Activated T-cell treated with anti-CD3 and anti-CD28 coated beads for 4 hours (primary cell): ENCODE measurements at places on chromosomes 11 and 22.

- DNase-seq = no peak
These were observed 10.6 kb downstream of the ACAT1 start for GRCh38 chr11:108131993-108132392.

DNA sequence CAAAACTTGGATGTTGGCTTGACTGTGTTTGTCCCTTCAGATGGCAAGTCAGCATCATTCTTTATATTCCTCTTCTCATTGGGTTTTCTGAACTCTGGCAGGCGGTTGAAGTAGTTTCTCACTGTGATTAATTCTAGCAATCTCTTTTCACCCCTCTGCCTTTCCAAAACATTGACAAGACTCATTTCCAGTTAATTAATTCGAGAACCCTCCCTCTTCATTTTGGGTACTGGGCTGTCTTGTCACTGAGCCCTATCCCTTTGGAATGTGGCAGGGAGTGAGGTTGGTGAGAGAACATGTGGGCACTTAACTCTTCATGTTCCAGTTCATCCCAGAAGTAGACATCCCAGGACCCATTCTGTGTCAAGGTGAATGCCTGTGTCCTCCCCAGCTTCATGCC lies 133.0 kb downstream of the WNT7B start:
- DNase-seq = no peak

- peak; percentile 31 for DNase-seq
These were observed 28.1 kb downstream of the IGSF9B start for GRCh38 chr11:133928628-133929059.

DNA sequence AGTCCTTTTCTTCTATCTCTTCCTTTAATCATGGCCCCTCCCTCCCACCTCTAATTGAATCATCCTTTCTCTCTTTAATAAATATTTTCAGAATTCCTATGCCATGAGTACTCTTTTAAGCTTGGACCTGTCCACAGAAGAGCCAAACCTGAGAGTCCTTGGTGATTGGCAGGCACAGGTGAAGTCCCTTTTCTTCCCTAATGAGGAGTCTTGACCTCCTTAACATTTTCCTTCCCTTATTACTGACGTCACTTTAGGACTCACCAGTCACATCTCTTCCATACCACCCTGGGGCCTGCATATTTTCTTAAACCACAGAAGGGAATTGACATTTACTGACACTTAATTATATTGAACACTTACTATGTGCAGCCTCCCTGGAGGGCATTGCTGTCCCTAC lies 41.0 kb upstream of the RASSF10 start:
- DNase-seq = no peak

DNA sequence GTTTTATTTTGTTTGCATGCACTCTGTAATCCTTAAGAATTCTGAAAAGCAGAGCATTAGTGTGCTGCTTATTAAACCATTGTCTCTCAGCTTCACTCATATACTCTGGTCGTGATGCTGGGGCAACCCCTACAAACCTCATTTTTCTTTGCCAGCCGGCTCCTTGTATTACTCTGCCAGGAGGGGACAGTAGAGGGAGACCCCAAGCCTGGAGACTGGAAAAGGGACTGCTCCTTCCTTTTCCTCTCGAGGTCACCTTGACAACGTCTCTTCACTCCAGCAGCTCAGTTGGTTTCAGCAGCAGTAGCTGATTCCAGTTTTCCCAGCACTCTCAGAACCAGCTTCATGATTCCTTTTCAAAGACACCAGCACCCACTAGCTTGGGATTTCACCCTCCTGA lies 2.8 kb upstream of the JHY start:
- DNase-seq = no peak

DNA sequence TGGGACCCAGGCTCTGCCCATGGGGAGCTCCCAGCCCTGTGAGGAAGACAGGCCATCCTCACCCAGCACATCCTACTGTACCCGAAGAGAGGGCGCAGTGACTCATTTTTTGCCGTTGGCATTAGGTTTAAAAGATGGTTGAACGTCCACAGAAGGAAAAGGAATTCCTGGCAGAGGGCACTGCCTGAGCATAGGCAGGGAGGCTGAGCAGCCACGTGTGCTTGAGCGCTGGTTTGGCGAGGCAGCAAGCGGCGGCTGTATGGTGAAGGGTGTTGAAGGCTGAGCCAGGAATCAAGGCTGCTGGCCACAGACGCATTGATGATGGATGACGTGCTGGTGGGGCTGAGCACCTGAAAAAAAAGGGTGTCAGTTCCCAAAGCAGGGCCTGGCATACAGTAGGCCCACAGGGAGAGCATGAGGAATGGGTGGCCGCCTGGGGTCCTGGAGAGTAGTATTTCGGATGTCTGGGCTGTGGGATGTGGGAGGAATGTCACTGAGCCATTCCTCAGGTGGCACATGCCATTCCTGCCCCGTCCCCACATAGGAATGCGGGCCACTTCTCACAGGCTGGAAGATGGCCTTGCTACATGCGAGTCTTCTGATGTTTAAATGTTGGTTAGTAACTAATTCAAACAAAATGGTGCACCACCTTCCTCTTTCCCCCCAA lies 112.5 kb downstream of the KIAA1671 start:
- DNase-seq = no peak

- DNase-seq = no peak
These were observed 7.3 kb downstream of the RASSF10 start for GRCh38 chr11:13016415-13016814.

DNA sequence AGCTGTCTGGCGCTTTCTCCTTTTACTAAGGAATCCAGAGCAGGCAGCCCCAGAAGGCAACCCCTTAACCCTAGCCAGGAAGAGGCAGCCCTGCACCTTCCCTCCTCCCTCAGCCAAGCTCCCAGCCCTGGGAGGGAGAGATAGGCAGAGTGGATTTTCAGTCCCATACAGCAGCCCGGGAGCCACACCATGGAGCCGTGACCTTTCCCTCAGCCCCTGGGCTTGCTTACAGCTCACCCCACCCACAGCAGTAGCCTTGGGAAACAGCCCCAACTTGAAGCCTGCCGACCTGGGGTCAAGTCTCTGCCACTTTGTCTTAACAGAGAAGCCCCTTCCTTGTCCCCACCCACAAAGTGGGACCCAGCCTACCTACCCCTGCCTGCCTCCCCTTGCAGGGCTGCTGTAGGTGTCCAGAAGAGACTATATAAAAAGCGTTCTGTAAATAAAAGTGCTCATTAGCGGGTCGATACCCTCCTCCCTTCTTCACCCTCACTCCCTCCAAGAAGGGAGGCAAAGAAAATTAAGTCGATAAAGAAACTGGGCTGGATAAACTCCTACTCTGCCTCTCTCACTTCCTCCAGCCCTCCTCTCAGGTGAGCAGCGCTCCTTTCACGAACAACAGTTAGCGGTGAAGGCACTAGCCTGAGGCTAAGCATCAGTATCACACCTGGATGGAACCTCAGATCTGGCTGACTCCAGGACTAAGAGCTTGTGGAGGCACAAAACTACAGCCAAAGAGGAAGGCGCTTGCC lies 4.2 kb downstream of the TST start:
- no peak for DNase-seq

DNA sequence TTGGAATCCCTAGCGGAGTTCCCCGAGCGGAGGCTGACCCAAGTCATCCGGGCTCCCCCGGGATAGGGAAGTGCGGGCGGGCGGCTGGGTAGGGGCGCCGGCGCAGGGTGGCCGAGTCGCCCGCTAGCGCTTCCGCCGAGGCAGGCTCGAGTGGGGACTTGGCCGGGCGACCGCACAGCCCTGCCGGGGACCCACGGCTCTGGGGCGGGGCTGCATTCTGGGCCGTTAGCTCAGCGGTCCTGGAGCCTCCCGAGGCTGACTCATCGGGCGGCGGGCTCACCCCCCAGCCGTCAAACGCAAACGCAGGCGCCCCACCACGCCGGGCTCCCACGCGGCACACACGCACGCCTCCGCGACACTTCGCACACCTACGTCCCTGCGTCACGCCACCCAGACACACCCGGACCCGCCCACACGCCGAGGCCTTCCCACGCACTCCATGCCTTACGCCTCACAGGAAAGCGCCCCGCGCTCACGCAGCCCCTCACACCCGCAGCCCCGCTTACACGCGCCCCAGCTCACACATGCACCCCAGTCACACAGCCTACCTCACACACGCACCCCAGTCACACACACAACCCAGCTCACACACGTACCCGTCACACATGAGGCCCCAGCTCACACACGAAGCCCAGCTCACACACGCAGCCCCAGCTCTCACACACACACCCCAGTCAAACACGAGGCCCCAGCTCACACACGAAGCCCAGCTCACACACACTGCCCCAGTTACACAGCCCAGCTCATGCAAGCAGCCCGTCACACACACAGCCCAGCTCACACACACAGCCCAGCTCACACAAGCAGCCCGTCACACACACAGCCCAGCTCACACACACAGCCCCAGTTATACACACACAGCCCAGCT lies 1.2 kb downstream of the PHLDB1 start:
- peak; percentile 87 for DNase-seq

GRCh38 chr11:19093976-19094375 lies 23.0 kb upstream of the ZDHHC13 start:
- DNase-seq = no peak

DNA sequence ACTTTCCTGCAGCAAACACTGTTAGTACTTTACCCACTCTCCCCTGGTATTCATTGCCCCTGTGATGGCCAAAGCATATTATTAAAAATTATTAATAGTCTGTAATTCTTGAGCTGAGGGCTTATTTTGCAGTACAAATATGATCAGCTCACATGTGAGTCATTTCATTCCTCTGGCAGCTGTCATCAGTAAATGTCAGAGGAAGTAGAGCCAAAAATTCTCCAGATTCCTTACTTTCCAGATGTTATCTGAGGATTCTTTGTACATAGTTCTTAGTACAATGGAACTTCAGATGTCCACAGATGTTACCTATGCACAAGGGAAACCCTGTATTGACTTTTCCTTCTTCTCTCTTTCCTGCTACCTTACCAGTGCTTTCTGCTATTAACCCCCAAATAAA lies 12.5 kb downstream of the OR5B3 start:
- DNase-seq = no peak

- no peak for DNase-seq
These were observed 14.9 kb downstream of the DNAJB13 start for GRCh38 chr11:73965764-73966121.

DNA sequence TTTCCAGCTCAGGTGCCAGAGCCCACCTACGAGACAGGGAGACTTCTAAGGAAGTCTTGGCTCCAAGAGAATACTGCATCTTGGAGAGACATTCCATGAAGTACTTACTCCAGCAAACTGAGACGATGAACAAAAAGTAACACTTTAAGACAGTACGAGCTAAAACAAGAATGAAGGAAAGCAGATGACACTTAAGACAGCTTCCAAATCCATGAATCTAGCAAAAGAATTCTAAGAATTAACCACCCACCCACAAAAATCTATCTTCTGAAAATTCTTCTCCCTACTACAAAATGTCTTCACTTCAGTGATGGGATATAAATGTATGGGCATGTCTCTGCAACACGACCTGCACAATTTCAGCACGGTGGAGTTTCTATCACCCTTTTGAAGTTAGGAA lies 132.9 kb downstream of the C11orf58 start:
- DNase-seq = no peak

- no peak for DNase-seq
These were observed 66.2 kb downstream of the EFCAB6 start for GRCh38 chr22:43745783-43746356.

DNA sequence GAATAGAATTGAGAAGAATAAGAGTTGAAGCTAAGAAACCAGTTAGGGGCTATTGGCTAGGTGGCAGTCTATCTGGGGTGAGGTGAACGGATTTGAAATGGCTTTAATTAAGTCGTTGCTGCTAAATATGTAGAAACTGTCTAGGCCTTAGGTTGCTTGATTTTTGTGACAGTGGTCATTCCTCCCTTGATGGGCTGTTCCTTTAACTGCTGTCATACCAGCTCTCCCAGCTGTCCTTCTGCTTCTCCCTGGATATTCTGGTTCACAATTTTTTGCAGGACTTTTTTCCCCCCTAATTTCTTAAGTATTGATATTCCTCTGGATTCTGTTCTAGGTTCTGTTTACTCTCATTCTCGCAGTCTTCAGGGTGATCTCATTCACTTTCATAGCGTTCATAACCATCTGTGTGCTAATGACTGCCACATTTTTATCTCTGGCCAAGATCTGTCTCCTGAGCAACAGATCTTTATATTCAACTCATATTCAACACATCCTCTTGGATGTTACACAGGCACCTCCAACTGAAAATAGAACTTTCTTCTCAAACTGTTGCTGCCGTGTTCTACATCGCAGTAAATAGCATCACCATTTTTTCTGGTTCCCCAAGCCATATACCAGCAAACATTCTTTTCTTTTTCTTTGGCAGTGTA lies 134.1 kb downstream of the UVRAG start:
- no peak for DNase-seq

- no peak for DNase-seq
These were observed 949 bp downstream of the MMP11 start for GRCh38 chr22:23773483-23774113.

- no peak for DNase-seq
These were observed 14.9 kb downstream of the DAGLA start for GRCh38 chr11:61694946-61695706.

DNA sequence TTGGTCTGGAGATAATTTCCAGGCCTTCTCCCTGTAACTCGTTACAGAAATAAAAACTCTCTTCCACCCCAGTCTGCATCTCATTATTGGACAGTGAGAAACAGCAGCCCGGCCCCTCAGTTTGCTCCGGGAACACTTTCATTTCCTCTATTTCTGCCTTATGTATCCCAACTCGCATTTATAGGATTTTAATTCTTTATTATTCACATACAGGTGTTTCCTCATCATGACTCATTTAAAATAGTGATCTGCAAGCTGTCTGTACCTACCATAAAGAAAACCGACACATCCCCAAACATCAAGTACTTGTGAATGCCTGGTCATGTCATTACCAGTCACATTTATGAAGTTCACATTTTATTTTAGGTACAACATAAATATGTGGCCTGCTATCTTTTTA lies 42.8 kb downstream of the PIWIL3 start:
- DNase-seq = no peak

GRCh38 chr11:126601136-126601535 lies 245.7 kb downstream of the ST3GAL4 start:
- DNase-seq = no peak

GRCh38 chr11:64085906-64086257 lies 50.2 kb downstream of the FLRT1 start:
- no peak for DNase-seq

GRCh38 chr22:28018461-28018927 lies 99.4 kb upstream of the PITPNB start:
- DNase-seq = no peak

- DNase-seq = no peak
These were observed 42.6 kb upstream of the TUB start for GRCh38 chr11:8038393-8038792.

DNA sequence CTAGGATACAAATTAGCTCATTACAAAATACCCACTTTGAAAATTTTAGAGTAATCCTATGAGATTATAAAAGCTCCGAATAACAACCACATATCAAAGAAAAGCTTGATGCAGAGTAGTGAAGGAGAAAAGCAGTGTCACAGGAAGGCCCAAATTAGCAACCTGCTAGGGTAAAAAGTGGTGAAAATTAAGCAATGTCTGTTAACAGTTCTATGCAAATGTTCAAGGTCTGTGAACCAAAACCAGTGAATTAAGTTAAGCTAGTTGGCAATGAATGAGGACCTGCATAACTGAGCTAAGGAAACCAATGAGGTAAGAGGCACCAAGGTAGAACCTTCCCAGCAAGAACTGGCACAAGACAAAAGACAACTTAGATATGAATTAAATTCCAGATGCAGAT lies 29.6 kb downstream of the PRDM10 start:
- DNase-seq = no peak
